ENCODE measurements at places on chromosomes 3 and 15.
A peak's percentile ranks its signal among the peaks of the same experiment; 100 is the strongest.

GRCh38 chr15:60137711-60138396, 133.7 kb downstream of the FOXB1 start:
- DNase-seq: no peak

DNA sequence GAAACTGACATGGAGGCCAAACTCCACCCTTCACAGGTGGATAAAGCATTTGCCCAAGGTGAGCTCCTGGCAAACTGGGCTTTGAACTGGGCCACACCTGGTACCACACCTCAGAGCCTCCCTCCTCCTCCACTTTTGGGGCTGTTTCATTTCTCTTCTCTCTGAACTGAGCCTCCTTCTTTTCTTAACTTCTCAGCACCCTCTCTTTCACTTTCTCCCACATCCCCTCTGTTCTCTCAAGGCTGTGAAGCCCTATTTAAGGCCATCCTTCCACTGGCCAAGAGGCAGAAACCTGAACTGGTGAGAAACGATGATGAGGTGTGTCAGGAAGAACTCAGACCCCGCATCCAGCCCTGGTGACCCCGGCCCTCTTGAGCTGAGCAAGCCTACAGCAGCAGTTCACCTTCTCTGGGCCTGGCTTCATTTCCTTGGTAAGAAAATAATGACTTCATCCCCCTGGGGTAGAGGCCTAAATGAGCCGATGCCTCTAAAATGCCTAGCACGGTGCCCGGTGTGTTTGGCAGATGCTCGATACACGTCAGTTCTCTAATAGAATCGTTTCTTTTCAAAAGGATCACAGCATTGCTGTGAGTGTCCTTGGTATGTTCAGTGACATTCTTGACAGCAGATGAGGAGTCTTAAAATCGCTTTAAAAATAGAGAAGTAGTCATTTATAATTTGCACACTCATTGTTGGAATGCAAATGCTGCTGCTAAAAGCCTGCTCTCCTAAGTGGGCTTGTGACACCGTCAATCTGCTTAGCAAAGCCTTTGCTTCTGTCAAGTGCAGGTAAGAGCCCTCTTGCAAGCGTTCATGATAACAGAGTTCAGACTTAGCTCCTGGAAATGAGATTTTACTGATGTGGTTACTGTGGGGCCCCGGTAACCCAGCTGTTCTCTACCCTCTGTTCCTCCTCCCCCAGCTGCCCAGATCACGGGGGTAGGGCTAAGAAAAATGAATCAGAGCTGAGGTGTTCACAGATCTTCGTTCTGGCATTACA, 97.7 kb upstream of the ATP2B2 start:
- DNase-seq: no peak

GRCh38 chr3:61877359-61878138, 316.2 kb downstream of the PTPRG start:
- DNase-seq: no peak

GRCh38 chr3:136495213-136495612, 245.1 kb downstream of the PCCB start:
- DNase-seq: no peak

DNA sequence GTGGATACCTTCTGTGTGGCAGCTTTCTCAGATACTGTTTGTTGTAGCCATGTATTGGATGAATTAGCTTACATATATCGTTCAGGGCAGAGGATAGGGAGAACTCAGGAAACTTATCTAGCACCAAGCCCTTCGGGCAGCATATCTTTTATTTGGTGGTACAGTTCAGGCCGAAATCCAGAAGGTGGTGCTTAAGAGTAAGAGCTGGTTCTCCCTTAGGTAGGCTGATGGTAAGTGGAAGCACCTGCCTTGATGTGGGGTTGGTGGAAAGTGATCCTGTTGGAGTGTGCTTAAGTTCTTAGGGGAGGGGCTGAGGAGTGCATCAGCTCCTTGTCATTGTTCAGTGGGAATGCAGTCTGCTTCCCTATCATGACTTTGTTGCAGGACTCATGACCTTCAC, 187.5 kb downstream of the DOCK3 start:
- DNase-seq: no peak

- no peak for DNase-seq
These were observed 280.1 kb downstream of the EPHB1 start for GRCh38 chr3:135075157-135075556.

GRCh38 chr3:133040696-133041523, 2.7 kb downstream of the TMEM108 start:
- peak; percentile 71 for DNase-seq

DNA sequence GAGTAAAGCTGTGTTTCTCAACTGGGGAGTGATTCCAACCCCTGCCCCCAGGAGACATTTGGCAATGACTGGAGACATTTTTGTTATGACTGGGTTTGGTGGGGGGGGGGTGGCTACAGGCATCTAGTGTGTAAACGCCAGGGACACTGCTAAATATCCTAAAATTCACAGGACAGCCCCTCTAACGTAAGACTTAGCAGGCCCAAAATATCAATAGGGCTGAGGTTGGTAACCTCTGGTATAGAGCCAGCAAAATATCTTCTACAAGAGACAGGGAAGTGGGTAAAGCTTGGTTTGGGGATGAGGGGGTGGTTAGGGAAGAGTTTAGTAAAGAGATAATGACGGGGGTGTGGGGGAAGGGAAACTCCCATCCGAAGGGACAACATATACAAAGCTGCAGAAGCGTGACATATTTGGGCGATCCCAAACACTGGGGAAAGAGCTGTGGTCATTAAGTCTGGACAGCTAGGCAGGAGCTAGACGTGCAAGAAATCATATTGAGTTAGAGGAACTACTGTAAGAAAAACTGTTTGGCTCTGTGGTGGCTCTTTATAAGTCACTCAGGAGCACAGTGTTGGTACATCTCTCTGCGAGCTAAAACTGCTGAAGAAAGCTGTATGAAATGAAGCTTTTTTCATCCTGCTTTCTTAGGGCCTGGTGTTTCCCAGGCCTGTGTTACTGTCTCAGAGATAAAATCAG, 697 bp upstream of the TRIM69 start:
- no peak for DNase-seq

DNA sequence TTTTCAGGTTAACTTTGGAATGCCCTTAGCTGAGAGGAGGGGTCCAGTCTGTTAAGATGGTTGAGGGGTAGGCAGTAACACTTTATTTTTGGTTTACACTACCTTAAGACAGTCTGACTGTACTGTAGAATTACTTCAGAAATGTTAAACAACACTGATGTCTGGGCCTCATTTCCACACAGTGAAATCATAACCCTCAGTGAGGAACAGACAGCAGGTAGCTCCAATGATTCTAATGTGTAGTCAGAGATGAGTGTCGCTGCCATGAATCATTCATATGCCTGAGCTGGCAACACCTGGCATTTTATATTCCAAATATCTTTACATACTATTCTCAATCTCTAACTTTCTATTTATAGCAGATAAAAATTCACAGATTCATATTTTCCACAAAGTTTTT, 37.3 kb upstream of the POU1F1 start:
- DNase-seq: no peak

DNA sequence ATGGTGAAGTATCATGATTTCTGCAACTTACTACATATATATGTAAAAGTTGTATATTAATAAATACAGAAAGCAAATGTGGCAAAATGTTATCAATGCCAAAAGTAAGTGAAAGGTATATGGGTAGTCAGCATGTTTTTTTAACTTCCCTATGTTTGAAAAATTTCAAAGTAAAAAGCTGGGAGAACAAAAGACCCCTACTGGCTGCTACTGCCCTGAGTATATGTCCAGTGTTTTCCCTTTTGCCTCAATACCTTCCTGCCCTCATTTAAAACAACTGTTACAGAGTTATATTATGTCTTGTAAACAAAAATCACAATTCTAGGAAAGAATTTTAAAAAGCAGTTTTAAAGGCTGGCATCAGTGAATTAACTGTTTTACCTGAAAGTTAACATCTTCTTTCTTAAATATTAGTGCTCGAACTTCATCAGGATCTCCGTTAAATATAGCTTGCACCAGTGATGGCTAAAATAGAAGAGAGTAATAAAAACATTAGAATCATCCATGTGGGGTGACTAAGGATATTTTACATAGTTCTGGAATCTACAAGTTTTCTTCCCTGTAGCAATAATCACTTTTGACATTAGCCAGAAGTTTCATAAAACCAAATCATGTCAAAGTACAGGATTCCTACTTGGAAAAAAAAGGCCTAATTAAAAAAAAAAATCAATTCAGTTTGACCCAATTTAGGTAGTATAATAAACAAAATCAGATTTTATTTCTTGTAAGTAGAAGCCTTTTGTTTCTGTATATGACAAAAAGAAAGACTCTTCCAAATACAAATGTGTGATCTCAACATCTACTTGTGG, 2.7 kb downstream of the ANKRD28 start:
- no peak for DNase-seq

DNA sequence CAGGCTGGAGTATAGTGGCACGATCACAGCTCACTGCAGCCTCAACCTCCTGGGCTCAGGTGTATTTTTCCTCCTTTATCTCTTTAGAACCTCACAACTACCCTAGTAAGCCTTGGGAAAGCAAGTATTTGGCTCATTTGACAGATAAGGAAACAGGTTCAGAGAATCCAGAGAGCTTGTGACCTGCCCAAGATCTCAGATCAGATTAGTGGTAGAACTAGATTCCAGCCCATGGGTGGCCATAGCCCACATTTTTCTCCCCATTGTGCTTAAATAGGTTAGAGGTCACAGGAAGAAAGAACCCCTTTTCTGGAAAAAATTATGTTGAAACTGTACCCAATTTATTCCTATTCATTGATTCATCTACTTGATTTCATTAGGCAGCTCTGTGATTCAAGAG, 64.3 kb downstream of the TSC22D2 start:
- no peak for DNase-seq

DNA sequence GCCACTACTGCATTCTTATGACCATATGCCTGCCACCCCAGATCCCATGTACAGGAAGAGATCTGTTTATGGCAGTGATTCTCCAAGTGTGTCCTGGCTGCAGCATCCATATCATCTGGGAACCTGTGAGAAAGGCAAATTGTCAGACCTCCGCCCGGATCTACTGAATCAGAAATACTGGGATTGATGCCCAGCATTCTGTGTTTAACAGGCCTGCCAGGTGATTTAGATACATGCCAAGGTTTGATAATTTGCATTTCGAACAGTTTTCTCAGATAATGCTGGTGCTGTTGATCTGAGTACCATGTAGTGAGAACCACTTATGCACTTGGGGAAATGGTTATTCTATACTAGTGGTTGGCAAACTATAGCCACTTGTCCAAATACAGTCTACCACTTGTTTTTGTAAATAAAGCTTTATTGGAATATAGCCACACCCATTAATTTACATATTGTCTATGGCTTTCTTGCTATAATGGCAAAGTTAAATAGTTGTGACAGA, 165.4 kb downstream of the SSR3 start:
- no peak for DNase-seq

DNA sequence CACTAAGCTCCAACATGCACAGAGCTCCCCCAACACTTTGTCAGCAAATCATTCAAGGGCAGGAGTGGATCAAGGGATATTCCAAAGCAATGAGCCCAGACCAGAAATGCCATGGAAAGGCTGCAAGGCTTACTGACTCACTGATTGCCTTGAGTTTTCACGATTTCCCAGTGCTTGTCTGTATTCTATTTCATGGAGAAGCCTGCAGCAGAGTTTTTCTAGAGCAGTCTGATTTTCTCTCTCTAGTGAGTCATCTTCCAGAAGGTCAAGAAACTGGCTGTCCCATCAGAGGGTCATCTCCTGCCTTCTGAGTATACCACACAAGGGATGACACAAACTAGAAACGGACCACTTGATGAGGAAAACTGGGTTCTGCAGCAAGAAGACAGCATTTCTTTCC, 16.5 kb downstream of the LMCD1 start:
- DNase-seq: no peak

GRCh38 chr3:22962244-22962643, 240.9 kb upstream of the UBE2E2 start:
- DNase-seq: no peak

- DNase-seq: no peak
These were observed 143.3 kb downstream of the HCN4 start for GRCh38 chr15:73225358-73226015.

GRCh38 chr3:69160525-69160924, 38.1 kb upstream of the LMOD3 start:
- no peak for DNase-seq

DNA sequence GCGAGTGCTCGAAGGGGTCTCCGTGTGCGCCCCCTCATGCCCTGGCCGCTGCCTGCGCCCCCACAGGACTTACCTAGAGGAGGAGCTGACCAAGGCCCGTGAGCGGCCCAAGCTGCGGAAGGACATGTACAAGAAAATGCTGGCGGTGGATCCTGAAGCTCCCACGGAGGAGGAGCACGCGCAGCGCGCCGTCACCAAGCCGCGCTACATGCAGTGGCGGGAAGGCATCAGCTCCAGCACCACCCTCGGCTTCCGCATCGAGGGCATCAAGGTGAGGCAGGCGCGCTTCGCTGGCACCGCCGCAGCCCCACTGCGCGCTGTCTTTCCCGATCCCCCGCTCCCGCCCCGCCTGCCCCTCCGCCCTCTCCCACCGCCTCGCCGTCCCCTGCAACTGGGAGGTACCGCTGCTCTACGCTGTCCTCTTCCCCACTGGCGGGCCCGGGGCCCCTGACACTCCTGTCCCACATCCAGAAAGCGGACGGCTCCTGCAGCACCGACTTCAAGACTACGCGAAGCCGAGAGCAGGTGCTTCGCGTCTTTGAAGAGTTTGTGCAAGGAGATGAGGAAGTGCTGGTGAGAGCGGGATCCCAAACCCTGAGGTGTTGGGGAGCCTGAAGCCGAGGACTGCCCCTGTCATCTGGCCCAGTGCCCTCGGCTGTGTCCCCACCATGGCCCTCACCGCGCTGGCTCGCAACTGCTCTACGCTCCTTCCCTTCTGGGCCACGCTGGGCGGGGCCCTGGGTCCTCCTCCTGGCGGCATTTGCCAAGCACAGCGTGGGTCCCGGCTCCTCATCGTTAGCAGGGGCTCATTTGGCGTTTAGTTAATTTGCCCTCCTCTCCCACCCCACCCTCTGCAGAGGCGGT, 8.5 kb downstream of the ITPKA start:
- DNase-seq: no peak

GRCh38 chr3:9301091-9301490, 51.6 kb upstream of the SRGAP3 start:
- DNase-seq: no peak

GRCh38 chr3:30342318-30343060, 263.9 kb upstream of the TGFBR2 start:
- DNase-seq: no peak

DNA sequence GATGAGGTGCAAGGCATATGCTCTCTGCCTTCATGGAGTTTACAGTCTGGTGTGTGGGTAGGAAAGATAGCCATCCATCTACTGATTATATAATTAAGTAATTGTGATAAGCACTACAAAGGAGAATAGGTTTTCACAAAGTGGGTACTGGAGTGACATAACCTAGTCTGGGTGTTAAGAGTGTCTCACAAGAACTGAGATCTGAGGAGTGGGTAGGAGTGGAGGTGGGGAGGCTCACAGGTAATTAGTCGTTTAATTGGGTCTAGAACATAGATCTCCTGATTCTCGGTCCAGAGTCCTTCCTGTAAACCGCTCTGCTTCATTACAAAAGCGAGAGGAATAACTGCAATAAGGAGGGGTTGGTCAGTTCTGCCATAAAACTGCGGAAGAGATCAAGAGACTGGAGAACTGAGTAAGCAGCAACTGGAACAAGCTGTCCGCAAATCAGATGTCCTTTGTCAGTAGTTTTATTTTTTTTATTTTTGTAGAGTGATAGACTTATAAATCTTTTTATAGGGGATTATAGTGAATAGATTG, 2.2 kb downstream of the NEO1 start:
- DNase-seq: no peak
